GM10248 (cell line): ENCODE measurements at places on chromosomes 3 and 15.

- DNase-seq, result no peak
Observed at GRCh38 chr3:153551536-153552285, 389.7 kb downstream of the RAP2B start.

DNA sequence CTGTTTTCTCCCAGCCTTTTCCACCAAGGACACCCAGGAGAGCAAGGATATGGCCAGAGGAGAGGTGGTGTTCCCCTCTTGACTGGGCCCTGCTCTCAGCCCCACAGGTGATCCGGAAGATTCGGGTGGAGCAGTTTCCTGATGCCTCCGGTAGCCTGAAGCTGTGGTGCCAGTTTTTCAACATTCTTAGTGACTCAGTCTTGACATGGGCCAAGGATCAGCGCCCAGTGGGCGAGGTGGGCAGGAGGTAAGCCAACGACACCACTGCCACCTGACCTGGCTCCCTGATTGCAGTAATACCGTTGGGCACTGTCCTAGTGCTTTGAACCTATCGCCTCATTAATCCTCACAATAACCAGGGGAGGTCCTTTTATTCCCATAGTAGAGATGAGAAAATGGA lies 25.3 kb upstream of the SLC28A1 start:
- no peak for DNase-seq

DNA sequence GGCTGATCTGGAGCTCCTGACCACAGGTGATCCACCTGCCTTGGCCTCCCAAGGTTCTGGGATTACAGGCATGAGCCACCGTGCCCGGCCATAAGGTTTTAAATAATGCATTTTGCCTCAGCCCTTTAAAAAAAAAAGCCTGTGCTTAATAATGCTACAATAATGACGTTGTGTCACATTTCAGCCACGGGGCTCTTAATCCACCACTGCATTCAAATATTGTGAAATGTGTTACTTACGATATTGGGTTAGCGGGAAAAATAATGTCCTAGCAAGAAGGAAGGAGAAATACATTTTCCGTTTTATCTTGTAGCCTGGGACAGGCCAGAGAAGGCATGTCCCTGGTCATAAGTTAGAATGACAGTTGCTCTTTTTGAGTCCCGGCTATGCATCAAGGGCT lies 17.6 kb downstream of the PAQR5 start:
- no peak for DNase-seq

DNA sequence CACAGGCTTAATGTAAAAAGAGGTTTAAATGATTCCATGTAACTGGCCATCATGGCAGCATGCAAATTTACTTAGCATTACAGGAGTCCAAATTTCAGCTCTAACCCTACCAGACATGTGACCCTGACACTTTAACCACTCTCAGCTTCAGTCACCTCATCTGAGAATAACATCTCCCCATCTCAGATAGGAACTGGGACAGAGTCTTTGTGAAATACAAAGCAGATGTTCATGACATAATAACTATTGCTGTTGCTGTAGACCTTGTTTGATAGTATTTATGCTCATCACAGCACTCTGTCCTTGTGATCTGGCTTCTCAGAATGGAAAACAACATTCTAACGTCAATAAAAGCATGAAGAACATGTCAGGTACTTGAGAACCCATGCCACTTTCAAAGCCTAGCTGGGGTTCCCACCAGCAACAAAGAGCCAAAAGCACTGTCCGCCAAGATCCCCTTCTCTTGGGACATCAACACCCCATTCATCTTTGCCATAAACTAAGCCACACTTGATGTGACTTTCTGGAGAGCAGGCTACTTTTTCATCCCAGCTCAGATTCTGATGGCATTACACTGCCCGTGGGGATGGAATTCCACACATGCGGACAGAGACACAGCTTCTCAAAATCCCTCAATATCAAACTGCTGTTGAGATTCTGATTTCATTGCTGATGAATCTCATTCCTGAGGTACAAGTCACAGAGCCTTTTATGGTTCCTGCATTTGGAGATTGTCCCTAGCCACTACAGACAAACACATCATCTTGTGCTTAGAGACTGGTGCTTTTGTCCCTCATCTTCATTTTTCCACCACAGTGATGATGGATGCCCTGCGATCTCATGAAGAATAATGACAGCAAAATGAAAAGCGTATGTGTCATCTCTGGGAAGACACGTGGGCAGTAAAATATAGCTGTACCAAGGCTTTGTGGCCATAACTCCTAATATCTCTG lies 202.7 kb downstream of the TNIK start:
- DNase-seq, result peak; percentile 33

- no peak for DNase-seq
Observed at GRCh38 chr15:59401824-59402569, 29.3 kb upstream of the MYO1E start.

- no peak for DNase-seq
Observed at GRCh38 chr3:171690281-171690680, 120.0 kb downstream of the PLD1 start.

DNA sequence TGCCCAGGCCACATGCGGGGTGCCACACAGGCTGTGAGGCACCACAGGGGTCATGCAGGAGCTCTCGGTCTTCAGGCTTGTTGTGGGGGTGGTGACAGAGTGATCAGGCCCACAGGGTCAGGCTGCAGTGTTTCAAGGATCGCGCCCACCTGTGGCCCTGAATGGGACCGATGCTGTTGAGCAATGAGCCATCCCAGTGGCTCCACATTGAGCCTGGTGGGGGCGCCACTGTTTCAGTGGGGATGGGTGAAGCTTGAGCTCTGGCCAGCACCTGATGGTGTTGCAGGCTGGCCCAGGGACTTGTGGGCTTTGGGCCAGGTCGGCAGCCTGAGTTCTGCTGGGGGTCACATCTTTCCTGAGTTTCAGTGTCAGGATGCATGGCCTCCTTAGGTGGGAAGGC lies 230.1 kb downstream of the UBE3A start:
- no peak for DNase-seq

DNA sequence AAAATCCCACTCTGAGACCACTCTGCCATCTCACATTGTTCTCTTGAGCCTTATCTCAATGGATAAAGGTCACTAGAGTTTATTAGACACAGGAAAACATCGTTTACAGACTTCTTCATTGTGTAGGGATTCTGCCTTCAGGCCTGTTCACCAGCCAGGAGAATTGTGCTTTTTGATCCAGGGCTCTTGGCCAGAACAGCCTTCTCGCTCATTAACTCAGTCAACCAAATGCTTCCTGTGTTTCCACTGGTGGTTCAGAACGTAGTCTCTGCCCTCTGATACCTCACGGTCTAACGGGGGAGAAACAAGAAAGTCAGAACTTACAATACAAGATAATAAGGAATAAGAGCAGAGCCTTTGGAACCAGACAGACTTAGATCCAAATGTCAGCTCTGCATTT lies 54.2 kb upstream of the TSEN2 start:
- DNase-seq, result no peak

DNA sequence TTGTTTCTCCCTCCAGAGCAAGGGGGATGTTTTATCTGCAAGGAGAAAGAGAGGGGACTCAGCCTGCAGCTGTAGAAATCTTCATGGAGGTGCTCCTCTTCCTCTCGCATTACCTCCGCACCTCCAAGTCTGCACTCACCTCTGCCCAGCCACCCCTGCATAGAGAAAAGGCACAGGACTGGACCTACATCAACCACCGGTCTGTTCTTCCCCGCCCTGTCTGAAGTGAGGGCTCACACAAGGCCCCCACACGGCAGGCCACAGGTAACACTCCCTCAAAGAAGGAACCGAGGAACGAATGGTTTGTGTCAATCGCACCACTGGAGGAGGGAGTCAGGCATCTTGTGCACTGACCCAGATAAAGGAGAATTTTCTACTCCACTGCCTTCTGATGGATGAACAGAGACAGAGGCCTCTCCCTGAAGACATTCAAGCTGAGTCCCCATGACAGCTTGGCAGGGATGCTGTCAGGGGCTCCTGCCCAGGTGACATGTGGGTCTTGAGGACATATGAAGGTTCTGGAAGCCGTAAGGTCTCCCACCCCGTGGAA lies 260.3 kb downstream of the XXYLT1 start:
- DNase-seq, result no peak

GRCh38 chr3:116240261-116240660 lies 205.0 kb downstream of the LSAMP start:
- DNase-seq, result no peak

- DNase-seq, result no peak
Observed at GRCh38 chr15:94042180-94042928, 189.0 kb upstream of the MCTP2 start.

GRCh38 chr3:59364496-59364895 lies 314.7 kb upstream of the CFAP20DC start:
- no peak for DNase-seq

DNA sequence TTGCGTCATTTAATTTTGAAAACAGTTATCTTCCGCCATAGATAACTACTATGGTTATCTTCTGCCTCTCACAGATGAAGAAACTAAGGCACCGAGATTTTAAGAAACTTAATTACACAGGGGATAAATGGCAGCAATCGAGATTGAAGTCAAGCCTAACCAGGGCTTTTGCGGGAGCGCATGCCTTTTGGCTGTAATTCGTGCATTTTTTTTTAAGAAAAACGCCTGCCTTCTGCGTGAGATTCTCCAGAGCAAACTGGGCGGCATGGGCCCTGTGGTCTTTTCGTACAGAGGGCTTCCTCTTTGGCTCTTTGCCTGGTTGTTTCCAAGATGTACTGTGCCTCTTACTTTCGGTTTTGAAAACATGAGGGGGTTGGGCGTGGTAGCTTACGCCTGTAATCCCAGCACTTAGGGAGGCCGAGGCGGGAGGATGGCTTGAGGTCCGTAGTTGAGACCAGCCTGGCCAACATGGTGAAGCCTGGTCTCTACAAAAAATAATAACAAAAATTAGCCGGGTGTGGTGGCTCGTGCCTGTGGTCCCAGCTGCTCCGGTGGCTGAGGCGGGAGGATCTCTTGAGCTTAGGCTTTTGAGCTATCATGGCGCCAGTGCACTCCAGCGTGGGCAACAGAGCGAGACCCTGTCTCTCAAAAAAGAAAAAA lies 1.2 kb downstream of the B2M start:
- peak; percentile 31 for DNase-seq

DNA sequence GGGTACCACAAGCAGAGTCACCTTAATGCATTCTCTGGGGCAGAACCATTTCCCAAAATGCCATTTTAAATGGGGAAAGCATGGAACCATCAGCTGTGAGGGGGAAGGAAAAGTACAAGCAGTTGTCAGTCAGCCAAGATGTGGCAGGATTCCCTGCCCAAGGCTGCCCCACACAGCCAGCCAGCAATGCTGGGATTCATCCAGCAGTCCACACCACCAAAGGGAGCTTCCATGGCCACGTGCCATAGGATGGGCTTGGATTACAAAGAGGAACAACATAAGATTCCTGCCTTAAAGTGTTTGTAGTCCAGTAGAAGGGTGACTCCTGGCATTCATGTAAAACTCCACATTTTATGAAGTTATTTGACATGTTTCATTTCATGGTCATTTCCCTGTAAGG lies 233.3 kb downstream of the SHOX2 start:
- no peak for DNase-seq

DNA sequence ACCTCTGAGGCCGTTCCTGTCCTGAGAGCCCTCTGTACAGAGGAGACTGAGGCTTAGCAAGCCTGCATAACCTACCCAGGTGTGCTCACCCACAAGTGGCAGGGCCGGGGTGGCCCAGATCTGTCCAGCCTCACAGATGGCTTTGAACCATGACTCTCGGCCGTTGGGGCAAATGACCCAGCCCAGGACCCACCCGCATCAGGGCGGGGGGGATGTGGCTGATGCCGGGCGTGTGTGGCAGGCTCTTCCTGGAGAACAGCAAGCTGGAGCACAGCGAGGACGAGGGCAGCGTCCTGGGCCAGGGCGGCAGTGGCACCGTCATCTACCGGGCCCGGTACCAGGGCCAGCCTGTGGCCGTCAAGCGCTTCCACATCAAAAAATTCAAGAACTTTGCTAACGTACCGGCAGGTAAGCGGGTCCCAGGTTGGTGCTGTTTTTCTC lies 133.5 kb downstream of the LRRK1 start:
- DNase-seq, result no peak

- no peak for DNase-seq
Observed at GRCh38 chr3:74564560-74564959, 49.9 kb downstream of the CNTN3 start.

GRCh38 chr15:29170521-29170920 lies 99.1 kb downstream of the NSMCE3 start:
- DNase-seq, result no peak

- DNase-seq, result no peak
Observed at GRCh38 chr3:188270423-188270972, 116.5 kb downstream of the LPP start.

GRCh38 chr3:146747928-146748327 lies 142.8 kb upstream of the PLSCR5 start:
- no peak for DNase-seq

DNA sequence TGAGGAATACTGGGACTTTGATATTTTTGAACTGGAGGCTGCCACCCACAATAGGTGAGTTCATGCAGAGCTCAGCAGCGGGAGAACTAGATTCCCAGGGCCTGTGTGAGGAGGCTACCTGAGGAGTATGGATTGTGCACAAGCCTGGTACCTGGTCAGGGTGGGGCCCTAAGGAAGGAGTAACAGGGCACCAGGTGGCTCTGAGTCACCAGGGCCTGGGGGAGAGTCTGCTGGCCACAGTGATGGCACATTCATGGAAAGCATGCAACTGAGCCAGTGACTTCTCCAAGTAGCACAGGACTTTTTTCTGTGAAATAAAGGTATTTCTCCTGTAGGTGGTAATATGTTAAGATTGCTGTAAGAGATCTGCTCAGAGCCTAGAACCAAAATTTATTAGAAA lies 134.4 kb downstream of the PDE8A start:
- DNase-seq, result no peak

DNA sequence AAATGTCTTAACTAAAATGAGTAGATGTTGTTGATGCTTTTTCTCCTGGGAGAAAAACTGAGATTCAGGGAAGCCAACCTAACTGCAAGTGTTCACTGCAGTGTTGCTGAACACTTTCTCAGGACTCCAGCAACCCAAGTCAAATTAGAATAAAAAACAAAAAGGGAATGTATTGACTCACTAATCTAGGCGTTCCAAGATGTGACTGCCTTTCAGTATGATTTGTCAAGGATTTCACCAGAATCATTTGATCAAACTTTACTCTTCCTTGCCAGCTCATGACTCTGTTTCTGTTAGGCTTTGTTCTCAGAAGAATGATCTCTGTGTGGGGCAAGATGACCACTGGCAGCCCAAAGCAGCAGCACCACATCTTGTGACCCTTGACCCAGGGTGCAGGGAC lies 364.0 kb downstream of the CACNA2D3 start:
- no peak for DNase-seq
